Left hindlimb (tissue), 1 donor: ENCODE measurements at places on chromosomes 2 and 18.
A peak's percentile ranks its signal among the peaks of the same experiment; 100 is the strongest.

DNA sequence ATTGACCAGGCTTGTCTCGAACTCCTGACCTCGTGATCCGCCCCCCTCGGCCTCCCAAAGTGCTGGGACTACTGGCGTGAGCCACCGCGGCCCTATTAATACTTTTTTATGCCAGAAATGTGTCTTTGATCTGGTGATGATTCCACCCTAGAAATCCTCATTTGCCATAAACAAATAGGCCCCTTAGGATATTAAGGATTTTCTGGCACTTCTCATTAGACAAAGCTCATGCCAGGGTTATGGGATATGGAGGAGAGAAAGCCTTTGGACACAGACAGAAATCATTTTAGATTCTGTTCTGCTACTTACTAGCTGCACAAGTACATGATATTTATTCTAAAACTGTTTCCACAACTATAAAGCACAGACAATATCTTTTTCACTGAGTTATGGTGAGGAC lies 24.1 kb downstream of the SLC40A1 start:
- no peak for DNase-seq

DNA sequence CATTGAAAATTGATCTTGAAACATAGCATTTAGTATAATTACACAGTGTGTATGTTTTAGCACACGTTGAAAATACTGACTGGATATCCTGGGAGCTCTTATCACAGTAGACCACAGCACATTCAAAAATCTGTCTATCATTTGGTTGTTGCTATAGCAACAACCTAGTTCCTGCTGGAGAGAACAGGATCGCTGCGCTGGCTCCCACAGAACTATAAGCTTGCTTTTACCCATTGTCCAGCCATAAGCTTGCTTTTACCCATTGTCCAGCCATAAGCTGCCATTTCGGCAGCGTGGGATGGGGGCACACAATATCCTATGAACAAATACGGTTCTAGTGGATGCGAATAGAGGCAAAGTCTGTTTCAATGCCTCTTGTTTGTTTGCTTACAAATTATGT lies 70.4 kb upstream of the ST6GAL2 start:
- no peak for DNase-seq

- DNase-seq = no peak
Observed at GRCh38 chr2:70400539-70400938, 98.7 kb upstream of the FAM136A start.

GRCh38 chr2:196511258-196512168 lies 128.0 kb upstream of the CCDC150 start:
- DNase-seq = no peak

DNA sequence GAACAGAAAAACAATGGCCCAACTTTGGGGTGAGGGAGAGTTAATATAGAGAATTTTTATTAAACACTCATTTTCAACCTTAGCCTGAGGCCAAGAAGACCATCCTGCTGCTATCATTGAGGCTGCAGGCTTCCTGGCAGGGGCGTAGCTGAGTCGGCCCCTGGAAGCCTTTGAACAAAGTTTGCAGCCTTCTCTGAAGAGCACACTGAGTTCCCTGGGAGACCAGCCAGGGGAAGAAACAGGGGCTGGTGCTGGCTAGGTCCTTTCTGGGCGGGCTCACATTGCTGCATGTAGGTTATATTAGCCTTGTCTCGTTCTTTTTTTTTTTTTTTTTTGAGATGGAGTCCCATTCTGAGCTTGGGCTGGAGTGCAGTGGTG lies 126.8 kb upstream of the HS6ST1 start:
- peak; percentile 17 for DNase-seq

- DNase-seq = no peak
Observed at GRCh38 chr2:29841386-29842004, 79.9 kb downstream of the ALK start.

GRCh38 chr2:128623776-128624761 lies 305.4 kb upstream of the HS6ST1 start:
- peak; percentile 62 for DNase-seq
